ENCODE measurements at places on chromosomes 4 and X.
A peak's percentile ranks its signal among the peaks of the same experiment; 100 is the strongest.

DNA sequence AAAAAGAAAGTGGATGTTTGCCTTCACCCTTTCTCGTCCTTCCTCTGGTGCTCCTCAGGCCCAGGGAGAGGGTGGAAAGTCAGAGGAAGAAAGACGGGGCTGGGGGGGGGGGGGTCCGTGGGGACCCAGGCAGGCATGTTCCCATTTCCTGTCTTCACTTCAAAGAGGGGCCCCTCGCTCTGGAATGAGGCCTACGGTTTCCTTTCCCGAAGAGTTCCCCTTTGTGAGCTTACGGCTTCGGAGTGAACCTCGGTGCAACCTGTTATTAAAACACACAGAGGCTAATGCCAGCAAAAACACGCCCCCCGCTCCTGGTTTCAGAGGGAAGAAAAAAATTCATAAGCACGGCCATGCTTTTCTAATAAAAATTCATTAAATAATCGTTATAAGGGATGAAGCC lies 40.1 kb downstream of the SHOX start:
- DNase-seq: no peak

GRCh38 chrX:152893980-152894610 lies 3.8 kb upstream of the ZNF185 start:
- DNase-seq: no peak

GRCh38 chr4:142473218-142473959 lies 372.7 kb downstream of the INPP4B start:
- peak; percentile 3 for DNase-seq

DNA sequence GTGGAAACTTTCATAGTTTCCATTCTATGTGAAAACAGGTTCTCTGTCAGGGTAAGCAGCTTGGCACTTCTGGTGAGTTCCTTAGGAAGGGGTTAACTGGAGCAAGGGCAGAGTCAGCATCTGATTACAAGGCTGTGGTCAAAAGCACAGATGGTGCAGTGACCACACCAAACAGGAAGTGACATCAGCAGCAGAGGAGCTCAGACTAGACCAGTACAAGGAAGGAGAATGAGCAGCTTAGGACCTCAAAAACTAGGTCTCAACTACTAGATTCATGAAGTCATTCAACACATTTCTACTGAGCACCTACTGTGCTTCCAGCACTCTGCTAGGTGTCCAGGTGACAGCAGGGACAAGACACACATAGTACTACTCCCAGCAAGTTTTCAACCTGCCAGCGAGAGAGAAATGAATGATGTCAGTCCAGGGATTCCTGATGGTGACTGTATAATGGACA lies 130.2 kb downstream of the AMELX start:
- peak; percentile 80 for DNase-seq

GRCh38 chr4:68216501-68216900 lies 29.0 kb downstream of the TMPRSS11B start:
- no peak for DNase-seq

DNA sequence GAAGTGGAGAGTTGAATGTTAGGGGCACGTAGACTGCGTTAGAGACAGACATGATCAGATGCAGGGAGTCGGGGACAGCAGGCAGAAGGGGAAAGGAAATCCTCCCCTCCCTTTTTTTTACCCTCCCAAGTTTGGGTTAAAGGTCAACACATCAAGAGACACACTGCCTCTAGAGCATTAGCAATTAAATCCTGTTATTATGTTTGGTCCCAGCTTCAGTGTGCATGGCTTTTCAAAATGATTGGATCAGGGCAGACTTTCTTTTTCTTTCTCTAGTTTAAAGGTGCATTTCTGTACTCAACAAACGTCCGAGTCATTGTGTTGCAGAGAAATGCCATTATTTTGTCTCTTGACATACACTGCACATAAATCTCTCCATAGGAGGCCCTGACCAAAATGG lies 63.9 kb downstream of the USP26 start:
- DNase-seq: no peak

GRCh38 chr4:147968641-147969040 lies 236.8 kb downstream of the ARHGAP10 start:
- DNase-seq: no peak
